ENCODE measurements at places on chromosomes 16 and 17.

- no peak for DNase-seq
Measured at GRCh38 chr17:79826204-79826680, 13.0 kb downstream of the CBX4 start.

DNA sequence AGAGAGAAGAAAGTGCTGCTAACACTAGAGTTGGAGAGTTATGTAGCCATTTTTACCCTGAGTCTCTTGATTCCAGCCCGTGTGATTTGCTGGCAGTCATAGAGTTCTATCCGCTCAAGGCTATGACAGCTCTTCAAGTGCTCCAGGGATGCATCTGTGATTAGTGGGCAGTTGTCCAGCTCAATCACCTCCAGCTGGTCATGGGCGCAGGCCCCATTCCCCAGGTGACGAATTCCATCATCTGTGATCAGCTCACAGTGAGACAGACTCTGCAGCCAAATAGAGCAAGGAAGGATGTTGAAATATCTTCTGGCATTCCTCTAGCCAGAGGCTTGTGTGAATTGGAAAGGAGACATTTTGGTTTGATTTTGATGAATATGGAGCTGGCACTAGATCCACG lies 38.4 kb upstream of the STAC2 start:
- DNase-seq: no peak

- no peak for DNase-seq
Measured at GRCh38 chr16:2188395-2188794, 8.0 kb downstream of the CASKIN1 start.

- DNase-seq: no peak
Measured at GRCh38 chr16:31484491-31485171, 1.7 kb downstream of the SLC5A2 start.

DNA sequence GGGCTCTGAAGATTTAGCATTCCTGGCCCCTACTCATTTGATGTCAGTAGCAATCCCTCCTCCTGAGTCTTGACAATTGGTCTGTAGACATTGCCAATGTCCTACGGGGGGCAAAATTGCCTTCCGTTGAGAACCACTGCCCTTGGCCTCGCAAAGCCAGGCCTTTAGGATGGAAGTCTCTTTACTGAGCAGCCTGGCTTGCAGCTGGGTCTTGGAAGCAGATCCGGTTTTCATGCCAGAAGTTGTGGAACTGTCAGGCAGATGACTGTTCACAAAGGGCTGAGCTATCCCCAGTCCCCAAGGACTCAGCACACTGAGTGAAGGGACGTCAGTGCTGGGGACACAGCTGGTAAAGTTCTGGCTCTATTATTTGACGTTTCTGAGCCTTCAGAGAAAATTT lies 83.2 kb downstream of the WSCD1 start:
- DNase-seq: peak; percentile 53

- peak; percentile 11 for DNase-seq
Measured at GRCh38 chr16:75109732-75110243, 6.8 kb downstream of the LDHD start.

DNA sequence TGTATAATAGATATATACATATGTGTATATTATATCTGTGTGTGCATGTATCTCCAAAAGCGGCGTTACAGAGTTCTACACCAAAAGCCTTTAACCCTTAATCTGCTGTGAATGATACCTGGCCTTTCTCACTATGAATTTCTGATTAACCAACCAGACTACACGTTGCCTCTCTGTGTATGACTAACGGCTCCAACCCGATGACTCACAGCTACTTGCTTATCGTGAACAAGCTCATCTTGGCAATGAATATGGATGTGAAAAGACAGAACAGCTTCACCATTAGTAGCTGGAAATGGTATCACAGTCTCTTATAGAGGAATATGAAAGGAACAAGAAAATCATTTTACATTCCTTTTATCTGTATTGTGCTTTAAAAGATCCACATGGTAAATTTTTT lies 23.8 kb upstream of the ARHGAP44 start:
- no peak for DNase-seq

GRCh38 chr16:85929259-85929721 lies 30.3 kb downstream of the IRF8 start:
- no peak for DNase-seq

- DNase-seq: no peak
Measured at GRCh38 chr16:56614549-56614991, 6.2 kb downstream of the MT2A start.

GRCh38 chr17:79624718-79625478 lies 14.0 kb upstream of the RBFOX3 start:
- DNase-seq: no peak

Data from NCI-H446 treated with DMSO at 0.1 percent for 48 hours (cell line).